Mesenteric fat pad (tissue), 1 donor: ENCODE measurements at places on chromosomes 13 and 19. TPM values are rescaled to one million over a fixed set of nuclear protein-coding genes. Genes with fewer than 3 reads are reported as not detected.

GRCh38 chr13:29676535-29676934 lies 81.0 kb upstream of the SLC7A1 start:
- DNase-seq: no peak

The NKG7 gene
- total RNA-seq: 3.7 TPM

The ADPRHL1 gene
- 2.1 TPM for total RNA-seq

DNA sequence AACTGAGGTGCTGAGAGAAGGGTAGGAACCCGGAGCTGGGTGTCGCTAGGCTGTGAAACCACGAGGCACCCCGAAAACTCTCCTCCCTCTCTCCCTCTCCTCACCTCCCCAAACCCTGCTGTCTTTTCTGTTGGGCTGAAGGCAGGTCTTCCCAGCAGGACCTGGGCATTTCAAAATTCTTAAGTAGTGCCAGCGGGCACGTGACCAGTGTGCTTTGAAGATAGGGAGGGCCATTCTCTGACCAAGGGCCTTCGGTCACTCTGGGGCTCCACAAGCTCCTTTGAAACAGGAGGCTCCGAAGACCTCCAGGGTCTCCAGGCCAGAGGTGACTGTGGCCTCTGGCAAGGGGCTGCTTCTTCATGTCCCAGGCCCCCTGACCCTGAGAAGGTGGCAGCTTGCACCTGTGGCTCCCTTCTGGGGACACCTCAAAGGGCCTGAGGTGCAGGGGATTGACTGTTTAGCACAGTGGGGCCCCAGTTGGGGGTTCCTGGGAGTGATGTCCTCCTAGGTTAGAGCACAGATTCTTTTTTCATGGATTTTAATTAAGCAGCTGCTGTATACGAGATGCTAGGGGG lies 48.3 kb downstream of the DNM2 start:
- DNase-seq: no peak

The AXL gene
- 61.1 TPM for total RNA-seq

The ADM5 gene
- total RNA-seq: 1.3 TPM

GRCh38 chr13:114054830-114055439 lies 77.5 kb downstream of the RASA3 start:
- DNase-seq: no peak

- DNase-seq: no peak
These were observed 569.2 kb downstream of the MYO16 start for GRCh38 chr13:109198585-109198984.
